Activated naive CD8-positive, alpha-beta T cell treated with anti-CD3 and anti-CD28 coated beads for 36 hours (primary cell): ENCODE measurements at places on chromosomes 2 and 18.

DNA sequence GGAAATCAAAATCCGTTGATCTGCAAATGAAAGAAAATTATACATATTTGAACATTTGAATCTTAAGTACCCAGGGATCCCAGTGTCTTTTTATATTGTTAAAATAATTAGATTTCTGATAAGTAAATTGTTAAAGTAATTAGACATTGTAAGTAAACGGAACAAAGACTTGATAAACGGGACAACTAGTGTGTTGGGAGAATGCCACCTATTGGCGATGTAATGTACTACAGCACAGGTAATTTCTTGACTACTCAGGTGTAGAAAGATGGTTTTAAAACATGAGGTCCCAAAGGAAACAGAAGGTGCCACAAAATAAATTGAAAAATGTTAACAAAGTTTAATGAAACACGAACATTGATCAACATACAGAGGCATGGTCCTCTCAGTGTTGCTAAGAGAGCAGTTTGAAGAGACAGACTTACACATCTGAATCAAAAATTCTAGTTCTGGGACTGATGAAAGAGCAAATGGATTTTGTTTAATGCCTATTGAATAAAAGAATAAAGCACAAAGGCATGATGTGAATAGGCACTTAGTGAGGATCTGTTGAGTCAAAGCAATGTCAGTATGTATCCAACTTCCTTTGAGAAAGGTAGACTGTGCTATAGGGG lies 103.4 kb upstream of the RASGRP3 start:
- no peak overlapping the region for H3K27ac ChIP-seq
- H3K4me3 ChIP-seq = no peak overlapping the region
- no peaks in the 10 kb centered on the region for H3K4me1 ChIP-seq
- H3K27me3 ChIP-seq = peaks cover 3% of the 10 kb centered on the region
- peak; percentile 2 for DNase-seq
- H3K36me3 ChIP-seq = no peaks in the 10 kb centered on the region

DNA sequence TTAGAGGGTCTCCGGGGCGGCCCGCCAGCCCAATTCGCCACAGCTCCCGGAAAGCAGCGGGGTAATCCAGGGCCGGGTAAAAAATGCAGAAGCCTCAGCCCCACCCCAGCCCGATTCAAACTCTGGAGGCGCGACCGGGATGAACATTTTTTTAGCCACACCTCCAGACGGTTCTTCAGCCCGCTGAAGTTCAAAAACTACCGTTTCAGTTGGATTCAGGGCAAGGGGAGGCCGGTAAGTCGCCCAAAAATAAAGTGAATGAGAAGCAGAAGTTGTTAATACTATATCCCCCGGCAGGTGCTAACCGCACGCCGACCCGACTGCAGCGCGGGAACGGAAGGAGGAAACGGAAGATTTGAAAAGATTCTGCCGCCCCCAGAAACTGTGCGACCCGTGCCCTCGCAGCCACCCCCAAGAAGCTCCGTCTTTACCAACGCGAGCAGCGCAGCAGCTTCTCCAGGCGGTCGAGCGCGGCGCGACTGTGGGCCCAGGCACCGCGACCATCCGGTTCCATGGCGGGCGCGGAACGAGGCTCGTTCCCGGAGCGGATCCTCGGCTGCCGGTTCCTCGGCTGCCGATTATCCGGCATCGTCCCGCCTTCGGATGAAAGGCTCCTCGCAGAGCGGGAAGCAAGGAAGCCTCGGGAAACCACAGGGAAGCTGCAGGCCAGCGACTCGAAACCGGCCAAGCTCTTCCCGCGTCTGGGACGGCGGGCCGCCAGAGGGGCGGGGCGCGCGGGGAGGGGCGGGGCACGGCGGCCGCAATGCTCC lies at the start of gene BARD1:
BARD1 (minus strand) TSS at position 703 of the 770 bp plus-strand sequence; CDS start at position 589, 114 bp downstream.
- H3K27me3 ChIP-seq = peaks cover 12% of the 10 kb centered on the region
- H3K4me3 ChIP-seq = peak within 1 kb of the TSS; percentile 94
- peak; percentile 70 for DNase-seq
- peaks cover 24% of the 10 kb centered on the region for H3K36me3 ChIP-seq
- peaks cover 27% of the 10 kb centered on the region for H3K4me1 ChIP-seq

GRCh38 chr2:134843968-134844367 lies 5.6 kb downstream of the ACMSD start:
- H3K4me3 ChIP-seq = no peak overlapping the region
- H3K36me3 ChIP-seq = no peaks in the 10 kb centered on the region
- no peak overlapping the region for H3K27ac ChIP-seq
- H3K4me1 ChIP-seq = no peaks in the 10 kb centered on the region
- no peak for DNase-seq

- H3K27ac ChIP-seq = no peak overlapping the region
- no peaks in the 10 kb centered on the region for H3K27me3 ChIP-seq
- no peak for DNase-seq
- no peak overlapping the region for H3K4me3 ChIP-seq
- H3K4me1 ChIP-seq = no peaks in the 10 kb centered on the region
Observed at GRCh38 chr2:85187069-85187468, 53.9 kb downstream of the TCF7L1 start.
